ENCODE measurements at places on chromosomes 7 and 10.

GRCh38 chr7:142711746-142712616, 37.3 kb upstream of the PRSS1 start:
- no peak for DNase-seq

- no peak for DNase-seq
Observed at GRCh38 chr7:116405810-116406209, 93.7 kb upstream of the CAV2 start.

DNA sequence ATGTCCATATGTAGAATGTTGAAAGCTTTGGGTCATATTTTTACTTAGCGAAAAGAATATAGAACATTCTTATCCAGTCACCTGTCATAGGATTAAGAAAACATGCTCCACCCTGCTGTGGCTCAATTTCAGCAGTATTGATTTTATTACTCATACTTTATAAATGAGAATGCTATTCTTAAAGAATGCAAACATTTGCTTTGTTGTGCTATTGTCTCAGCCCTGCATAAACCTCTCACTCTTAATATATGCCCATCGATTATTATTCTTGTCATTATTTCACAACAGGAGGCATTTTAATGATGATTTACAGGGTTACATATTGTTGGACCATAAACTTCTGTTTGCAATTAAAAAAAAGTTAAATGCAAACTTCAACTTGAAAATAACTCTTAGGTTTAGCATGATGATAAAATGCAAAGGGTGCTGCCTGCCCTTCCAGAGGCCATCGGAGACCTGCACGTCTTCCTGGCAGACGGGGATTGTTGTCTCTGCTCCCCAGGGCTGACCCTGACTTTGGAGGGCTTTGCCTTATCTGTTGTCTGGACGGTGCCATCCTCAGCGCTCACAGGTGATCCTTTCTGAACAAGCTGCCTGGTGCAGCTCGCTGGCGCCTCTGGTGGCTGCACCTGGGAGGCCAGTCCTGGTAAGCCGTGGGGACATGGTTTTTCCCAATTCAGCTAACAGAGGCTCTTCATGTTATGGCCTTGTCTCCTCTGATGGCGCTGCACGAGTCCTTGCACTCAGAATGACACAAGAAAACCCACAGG, 50.0 kb upstream of the SHH start:
- DNase-seq = no peak

DNA sequence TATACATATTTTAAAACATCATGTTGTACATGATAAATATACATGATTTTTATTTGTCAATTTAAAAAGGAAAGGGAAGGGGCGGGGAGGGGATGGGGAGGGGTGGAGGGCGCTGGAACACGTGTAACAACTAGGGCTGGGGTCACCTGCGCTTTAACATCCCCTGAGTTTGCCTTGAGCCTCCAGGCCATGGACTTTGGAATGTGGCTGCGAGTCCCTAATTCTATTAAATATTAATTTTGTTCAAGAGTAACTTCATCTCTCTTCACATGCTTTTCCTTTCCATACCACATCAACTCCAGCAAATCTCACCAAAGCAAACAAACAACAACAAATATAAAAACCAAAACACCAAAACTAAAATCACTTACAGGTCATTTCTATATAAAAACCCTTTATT, 10.6 kb downstream of the IFIT5 start:
- DNase-seq = no peak

- no peak for DNase-seq
Observed at GRCh38 chr7:155300641-155301452, 3.2 kb downstream of the INSIG1 start.

GRCh38 chr7:138435231-138435919, 24.7 kb upstream of the TRIM24 start:
- no peak for DNase-seq

- no peak for DNase-seq
Observed at GRCh38 chr10:33174674-33175434, 159.6 kb downstream of the NRP1 start.
